T-helper 17 cell (primary cell): ENCODE measurements at places on chromosomes 16 and 17.

- no peak for DNase-seq
Measured at GRCh38 chr17:81210868-81211267, 11.9 kb downstream of the CEP131 start.

DNA sequence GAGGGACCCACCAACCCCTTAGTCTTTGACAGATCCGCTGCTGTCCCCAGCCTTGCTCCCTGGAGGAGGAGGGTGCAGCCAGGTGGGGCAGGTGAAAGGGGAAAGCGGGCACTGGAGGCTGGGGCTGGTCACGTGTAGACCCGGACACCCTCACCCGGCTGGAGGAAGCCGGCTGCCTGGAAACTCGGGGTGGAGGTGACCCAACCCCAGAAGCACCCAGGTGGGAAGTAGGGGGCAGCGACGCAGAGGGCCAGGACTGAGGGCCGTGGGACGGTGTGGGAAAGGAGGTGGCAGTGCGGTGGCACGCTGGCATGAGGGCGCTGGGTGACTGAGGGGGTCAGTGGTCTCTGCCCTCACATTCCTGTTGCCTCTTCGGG, 2.7 kb downstream of the TRAF7 start:
- DNase-seq: no peak

DNA sequence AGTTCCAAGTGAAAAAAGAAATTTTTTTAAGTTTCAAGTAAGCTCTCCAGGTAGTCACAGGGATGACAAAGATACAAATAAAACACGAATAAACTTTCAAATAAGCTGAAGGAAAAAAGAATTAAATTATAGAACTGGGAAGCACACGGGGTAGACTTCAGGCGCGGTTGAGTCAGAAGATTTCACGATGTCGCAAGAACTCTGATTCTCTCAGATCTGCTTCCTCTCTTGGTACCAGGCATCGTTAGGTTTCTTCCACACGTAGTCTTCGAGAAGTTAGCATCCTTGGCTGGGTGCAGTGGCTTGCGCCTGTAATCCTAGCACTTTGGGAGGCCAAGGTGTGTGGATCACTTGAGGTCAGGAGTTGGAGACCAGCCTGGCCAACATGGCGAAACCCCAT, 784.1 kb upstream of the RBFOX1 start:
- DNase-seq: no peak

GRCh38 chr17:18377437-18378204, at the start of gene EVPLL:
TSS of gene EVPLL (plus strand) at chr17:18377778. CDS start at chr17:18380938, 3,160 bp downstream.
- DNase-seq: no peak

- no peak for DNase-seq
Measured at GRCh38 chr17:63486317-63487013, 9.6 kb downstream of the ACE start.

- no peak for DNase-seq
Measured at GRCh38 chr17:34364751-34365150, 1.7 kb upstream of the CCL1 start.
